Activated CD4-positive, alpha-beta T cell treated with anti-CD3 and anti-CD28 coated beads, Interleukin-2, amount 10 ng/mL, durations not matched to agents 7 days and 5 days (primary cell): ENCODE measurements at places on chromosomes 1 and 21. TPM values are rescaled to one million over a fixed set of nuclear protein-coding genes. Genes with fewer than 3 reads are reported as not detected.

- no peak for DNase-seq
Observed at GRCh38 chr21:18157406-18157805, 87.2 kb upstream of the CHODL start.

DNA sequence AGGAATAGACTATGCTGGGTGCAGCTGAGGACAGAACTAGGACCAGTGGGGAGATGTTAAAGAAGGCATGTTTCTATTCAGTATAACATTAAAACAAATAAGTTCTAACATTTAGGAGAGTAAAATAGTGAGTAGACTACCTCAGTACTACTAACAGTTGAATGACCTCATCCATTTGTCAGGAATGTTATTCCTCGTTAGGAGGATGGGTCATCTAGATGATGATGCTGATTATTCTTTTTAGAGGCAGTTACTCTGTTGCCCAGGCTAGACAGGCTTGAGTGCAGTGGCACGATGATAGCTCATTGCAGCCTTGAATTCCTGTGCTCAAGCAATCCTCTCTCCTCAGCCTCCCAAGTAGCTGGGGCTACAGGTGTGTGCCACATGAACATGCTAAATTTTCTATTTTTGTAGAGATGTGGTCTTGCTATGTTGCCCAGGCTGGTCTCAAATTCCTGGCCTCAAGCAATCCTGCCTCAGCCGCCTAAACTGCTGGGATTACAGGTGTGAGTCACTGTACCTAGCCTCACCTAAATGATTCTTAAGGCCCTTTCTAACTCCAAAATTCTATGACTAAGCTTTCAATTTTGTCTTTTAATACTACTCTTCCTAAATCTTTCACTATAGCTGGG lies 9.3 kb downstream of the EEIG2 start:
- no peak for DNase-seq

DNA sequence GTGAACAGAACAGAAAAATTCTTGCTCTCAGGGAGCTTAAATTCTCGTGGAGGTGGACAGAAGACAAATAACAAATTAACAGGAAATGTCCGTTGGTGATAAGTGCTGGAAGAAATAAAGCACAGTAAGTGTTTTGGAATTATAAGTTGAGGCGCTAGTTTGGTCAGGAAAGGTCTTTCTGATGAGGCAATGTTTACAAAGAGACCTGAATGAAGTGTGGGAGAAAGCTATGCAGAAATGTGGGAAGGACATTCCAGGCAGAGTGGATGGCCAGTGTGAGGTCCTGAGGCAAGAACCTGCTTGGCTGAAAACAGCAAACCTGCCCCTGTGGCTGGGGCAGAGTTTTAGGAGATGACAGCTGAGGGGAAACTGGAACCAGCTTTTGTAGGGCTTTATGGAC lies 23.3 kb downstream of the NGF start:
- DNase-seq: no peak

DNA sequence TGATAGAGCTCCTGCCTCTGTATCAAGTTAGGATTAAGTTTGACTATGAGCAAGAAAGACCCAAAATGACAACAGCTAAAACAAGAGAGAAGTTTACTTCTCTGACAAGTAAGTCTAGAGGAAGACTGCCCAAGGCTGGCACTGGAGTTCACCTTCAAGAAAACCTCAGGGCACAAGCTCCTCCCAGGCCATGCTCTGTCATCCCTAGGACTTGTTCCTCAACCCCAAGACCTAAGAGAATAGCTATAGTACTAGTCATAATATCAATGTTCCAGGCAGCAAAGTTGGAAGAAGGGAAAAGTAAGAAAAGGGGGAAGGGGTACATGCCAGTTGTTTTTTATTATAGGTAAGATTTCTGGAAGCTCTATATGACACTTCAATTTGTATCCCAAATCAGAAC lies 26.4 kb upstream of the DARS2 start:
- DNase-seq: no peak

- no peak for DNase-seq
Observed at GRCh38 chr1:53459321-53460175, at the start of gene DMRTB1. Gene DMRTB1 (plus strand): TSS chr1:53459399. CDS start chr1:53459454, 55 bp downstream.

GRCh38 chr1:227773558-227773957 lies 38.3 kb downstream of the SNAP47 start:
- DNase-seq: no peak

GSTM1 gene
- total RNA-seq: 68.4 TPM

DNA sequence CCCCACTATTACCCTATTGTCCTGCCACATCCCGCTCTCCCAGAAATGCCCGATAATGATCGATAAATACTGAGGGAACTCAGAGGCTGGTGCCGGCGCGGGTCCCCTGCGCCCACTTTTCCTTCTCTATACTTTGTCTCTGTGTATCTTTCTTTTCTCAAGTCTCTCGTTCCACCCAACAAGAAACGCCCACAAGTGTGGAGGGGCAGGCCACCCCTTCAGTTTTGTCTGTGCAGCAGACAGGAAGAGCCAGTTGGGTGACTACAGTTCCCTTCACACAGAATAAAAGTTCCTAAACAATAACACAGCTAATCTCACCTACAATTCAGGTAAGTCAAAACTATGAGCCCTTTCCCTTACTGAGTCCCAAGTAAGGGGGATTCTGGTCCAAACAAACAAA lies 423.7 kb downstream of the SMYD3 start:
- no peak for DNase-seq

DNA sequence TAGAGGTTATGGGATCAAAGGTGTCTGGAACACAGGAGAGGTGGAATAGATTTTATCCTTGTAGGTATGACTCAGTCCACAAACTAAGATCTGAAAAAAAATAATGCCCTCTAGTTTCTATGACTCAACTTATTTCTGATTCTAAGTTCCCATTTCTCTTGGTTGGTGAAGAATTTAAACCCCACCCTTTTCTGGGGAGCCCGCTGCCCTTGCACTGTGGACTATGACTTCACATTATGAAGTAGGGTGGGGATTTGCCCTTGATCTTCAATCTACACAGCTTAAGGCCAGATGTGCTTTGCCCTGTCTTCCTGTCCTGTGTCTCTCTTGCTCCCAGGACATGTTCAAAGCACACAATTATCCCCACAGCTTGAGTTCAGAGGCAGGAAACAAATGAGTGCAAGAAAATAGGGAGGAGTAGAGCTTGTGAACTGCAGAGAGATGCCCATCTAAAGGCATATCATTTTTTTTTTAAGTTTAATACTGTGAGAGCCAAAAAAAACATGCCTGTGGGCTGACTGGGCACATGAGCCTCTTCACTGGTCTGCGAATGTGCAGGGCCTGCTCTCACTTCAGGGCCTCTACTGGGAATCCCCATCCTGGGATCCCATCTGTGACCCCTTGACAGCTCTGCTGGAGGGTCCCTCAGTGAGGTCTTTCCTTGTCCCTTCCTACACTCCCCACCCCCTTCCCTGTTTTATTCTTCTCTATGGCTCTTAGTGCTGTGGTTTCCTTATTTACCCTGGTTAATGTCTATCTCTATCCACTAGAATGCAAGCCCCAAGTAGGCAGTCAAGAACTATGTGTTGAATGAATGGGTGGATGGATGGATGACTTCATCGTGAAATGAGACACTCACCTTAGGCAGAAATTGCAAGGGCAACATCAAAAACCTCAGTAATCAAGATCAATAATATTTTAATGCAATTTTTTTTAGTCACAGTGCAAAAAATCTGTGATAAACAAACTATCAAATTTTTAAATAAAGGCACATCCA lies 61.5 kb downstream of the CD58 start:
- DNase-seq: no peak

DNA sequence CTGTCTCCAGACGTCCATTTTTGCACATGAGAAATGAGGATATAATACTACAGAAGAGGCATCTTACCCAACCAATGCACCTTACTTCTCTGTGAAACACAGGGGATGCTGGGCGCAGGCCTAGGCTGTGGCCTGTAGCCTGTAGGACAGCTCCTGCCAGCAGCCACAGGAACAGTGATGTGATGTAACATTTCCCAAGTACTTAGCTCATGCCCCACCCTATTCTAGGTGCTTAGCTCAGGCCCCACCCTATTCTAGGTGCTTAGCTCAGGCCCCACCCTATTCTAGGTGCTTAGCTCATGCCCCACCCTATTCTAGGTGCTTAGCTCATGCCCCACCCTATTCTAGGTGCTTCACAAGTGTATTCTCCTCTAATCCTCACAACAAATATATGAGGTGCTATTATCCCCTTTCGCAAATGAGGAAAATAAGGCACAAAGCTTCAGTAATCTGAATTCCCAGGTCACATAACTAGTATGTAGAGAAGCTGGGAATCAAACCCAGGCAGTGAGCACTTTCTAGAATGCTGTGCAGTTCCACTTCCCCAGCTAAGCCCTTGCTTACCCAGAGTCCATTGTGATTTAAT lies 4.6 kb upstream of the NAXE start:
- no peak for DNase-seq
